Activated naive CD8-positive, alpha-beta T cell treated with anti-CD3 and anti-CD28 coated beads for 36 hours (primary cell): ENCODE measurements at places on chromosomes 3 and 15.
A peak's percentile ranks its signal among the peaks of the same experiment; 100 is the strongest.

- no peak for DNase-seq
Observed at GRCh38 chr3:123781571-123782275, 102.4 kb downstream of the MYLK start.

DNA sequence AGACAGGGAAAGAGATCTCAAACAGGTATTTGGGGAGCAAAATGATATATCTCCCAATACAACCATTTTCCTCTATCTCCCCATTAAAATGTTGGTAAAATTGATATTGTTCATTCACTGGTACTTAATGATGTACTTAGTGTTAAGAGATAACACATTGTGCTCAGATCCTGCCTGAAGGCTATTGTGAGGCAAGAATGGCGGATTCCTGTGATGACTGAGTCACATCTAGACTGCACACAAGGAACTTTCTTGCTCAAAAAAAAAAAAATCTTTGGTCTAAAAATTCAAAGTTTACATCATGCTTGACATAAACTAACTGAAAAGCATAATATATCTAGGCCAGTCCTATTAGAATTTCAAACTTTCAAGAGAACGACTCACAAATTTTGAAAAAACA lies 171.1 kb upstream of the TTC14 start:
- no peak for DNase-seq

DNA sequence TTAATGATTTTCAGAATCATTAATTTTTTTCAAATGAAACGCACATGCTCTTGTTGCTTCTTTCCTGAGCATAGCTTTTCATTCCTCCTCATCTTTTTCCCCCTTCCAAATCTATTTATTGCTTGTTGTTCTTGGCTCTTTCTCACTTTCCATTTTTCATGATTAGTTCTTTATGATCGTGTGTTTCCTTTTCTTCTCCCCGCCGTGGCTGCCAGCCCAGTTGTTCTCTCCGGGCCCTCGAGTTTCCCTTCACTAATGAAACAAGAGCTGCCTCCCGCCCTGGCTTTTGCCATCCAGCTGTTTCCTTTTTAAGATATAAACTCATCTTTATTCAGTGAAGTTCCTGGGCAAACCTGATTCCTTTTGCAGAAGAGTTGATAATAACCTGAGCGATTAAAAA lies 170.2 kb upstream of the NR2F2 start:
- DNase-seq, result no peak

DNA sequence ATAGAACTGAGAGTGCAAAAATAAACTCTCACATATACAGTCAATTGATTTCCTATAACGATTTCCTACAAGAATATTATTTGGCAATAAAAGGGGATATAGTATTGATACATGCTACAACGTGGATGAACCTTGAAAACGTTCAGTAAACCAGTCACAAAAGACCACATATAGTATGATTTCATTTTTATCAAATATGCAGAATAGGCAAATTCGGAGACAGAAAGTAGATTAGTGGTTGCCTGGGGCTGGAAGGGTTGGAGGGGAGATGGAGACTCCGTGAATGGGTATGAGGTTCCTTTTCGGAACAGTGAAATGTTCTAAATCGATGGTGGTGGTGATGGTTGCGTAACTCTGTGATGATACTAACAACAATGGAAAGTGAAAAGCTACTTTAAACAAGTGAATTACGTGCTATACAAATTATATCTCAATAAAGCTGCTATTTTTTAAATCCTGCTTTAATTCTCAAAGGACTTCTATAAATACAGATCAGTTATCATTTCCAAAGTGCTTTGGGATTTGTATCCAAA lies 6.0 kb downstream of the APOD start:
- DNase-seq, result no peak

- DNase-seq, result no peak
Observed at GRCh38 chr15:85500729-85501128, 120.3 kb downstream of the AKAP13 start.

- no peak for DNase-seq
Observed at GRCh38 chr3:184466413-184466960, 86.6 kb downstream of the CHRD start.

GRCh38 chr3:159843840-159844730 lies 144.6 kb upstream of the IL12A start:
- DNase-seq, result no peak

DNA sequence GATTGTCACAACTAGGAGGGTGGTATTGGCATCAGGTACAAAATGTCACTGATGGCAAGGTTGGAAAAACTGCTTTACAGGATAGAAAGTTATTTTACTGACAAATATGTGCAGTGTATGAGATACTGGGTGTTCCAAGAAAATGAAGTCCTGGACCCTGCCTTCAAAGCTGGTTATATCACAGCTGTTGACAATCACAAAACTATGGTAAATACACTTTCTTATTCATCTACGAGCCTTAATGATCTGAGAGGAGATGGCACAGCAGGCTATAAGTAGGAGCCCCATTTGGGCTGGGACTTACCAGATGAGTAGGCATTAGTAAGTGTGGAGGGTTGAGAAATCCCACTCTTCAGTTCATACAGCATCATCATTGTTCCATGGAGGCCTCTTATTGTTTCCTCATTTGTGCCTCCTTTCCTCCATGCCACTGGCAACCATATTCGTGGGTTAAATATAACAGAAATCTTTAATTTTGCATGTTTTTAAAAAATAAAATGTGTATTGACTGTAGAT lies 66.9 kb downstream of the CMTM8 start:
- DNase-seq, result no peak

GRCh38 chr3:53231532-53232511 lies 24.0 kb downstream of the TKT start:
- DNase-seq, result no peak

DNA sequence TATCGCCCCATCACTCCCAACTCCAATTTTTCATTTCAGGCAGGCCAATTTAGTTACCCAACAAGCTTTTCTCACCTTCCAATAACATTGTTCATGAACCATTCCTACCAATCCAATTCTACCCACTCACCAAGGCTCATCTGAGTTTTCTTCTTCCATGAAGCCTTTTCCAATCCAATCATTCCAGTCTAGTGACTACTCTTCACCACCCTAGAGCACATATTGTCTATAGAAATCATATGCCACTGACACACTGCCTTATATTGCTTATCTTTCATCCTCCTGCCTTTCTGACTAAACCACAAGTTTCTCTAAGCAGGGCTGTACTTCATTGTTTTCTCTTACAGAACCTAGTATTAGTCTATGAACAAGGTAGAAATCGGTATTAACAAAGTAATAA lies 11.4 kb downstream of the CCDC14 start:
- DNase-seq, result no peak

DNA sequence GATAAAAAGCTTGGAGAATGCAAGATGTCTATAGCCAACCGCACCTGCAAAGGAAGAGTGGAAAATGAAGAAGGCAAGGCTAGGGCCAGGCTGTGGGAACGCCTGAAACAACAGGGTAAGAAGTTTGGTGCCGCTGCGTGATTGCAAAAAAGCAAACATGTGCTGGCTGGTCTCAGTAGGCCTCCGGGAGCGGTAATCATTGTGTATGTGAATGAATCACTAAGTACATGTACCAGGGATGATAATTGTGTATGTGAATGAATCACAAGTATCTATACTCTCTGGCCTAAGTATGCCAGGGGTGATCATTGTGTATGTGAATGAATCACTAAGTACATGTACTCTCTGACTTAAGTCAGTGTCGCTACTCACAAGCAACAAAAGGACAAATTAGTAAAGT lies 40.3 kb upstream of the PARL start:
- DNase-seq, result no peak

GRCh38 chr15:80015156-80015555 lies 44.2 kb upstream of the BCL2A1 start:
- no peak for DNase-seq

DNA sequence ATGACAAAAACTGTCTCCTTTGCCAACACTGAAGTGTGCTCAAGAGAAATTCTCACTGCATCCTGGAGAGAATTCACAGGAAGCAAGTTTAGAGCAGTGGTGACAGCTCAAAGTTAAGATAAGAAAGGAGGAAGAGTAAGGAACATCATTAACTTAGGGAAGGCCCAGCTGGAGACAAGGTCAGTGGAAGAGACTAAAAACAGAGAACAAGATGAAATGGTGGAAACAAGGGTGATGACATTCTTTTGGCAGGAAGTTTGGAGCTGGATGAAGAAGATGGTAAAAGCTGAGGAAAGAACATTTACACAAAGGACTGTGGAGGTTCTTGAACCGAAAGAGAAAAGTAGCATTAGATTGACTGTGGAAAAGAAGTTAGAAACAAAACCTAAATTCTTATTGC lies 6.7 kb upstream of the SUCLG2 start:
- no peak for DNase-seq

DNA sequence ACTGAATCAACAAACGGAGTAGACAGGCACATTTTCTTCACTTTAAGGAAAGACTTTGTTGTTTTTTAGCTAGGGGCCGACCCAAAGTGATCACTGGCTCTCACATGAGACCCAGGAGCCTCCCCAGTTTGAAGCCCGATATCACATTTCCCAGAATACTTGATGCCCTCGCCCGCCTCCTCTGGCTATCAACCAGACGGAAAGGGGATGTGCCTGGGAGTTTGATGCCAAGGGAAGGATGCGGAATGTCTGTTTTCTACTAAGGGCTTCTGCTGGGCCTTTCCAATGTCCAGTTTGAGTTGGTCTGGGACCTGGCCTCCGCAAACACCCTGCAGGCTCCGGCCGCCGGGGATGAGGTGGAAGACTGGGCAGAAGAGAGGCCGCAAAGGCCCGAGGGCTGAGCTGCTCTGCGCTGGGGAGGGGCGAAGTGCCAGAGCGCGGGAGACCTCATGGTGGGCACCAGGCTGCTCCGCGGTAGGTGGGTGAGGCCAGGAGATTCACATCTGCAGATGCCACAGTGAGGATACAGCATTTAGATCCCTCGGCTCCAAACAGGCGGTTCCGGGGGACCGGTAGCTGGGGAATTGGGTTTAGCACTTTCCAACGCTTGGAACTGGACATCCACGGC lies 491 bp upstream of the ZNF774 start:
- DNase-seq, result no peak

DNA sequence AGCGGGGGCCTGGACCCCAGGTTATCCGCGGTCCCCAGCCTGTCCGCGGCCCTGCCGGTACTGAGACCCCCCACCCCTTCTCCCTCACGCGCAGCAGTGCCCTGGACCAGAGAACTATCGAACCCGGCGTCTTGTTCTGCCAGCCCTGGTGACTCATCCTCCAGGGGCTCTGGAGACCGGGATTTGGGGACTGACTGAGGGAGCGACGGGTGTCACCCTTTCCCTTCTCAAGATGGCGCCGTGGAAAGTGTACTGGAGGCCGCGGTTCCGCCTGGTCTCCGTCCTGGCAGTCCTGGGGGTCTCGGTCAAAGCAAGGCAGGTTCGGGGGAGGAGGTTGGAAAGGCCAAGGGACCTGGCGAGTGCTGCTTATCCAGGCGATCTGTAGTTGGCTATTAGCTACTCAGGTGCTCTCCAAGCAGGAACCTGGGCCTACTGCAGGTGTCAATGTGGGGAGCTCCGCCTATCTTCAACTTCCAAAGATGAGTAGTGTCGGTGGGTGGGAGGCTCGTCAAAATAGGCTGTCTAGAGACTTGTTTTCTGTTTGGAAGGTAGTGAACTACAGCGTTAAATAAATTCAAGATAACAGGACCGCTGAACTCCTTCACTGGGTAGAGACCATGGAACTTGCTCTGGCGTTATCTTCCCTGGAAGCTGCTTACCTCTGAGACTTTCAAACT lies 790 bp downstream of the RAB5A start:
- DNase-seq, result peak; percentile 48

DNA sequence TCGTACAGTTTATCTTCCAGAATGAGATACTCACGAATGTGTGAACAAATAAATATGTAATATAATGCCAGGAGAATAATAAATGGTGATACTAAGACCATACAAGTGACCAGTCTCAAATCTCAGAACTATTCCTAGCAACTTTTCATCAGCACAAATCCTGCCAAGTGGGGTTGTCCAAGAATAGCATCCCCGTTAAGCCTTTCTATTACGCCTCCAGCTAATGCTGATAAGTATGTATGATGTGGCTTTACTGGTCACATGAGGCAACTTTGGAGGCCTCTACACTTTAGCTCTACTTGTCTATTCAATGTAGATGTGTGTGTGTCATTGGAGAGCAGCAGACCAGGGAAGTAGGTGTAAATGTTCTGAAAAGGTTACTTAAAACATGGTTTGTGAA lies 129.5 kb downstream of the KCNMB2 start:
- no peak for DNase-seq

GRCh38 chr3:55069950-55070349 lies 142.1 kb upstream of the LRTM1 start:
- DNase-seq, result no peak

- no peak for DNase-seq
Observed at GRCh38 chr3:66322436-66322835, 101.6 kb downstream of the SLC25A26 start.

GRCh38 chr15:74845208-74845568 lies 2.2 kb upstream of the ULK3 start:
- DNase-seq, result peak; percentile 53

- no peak for DNase-seq
Observed at GRCh38 chr15:52124270-52124880, 11.8 kb upstream of the BCL2L10 start.

- DNase-seq, result no peak
Observed at GRCh38 chr15:68415501-68416157, 16.3 kb downstream of the ITGA11 start.

DNA sequence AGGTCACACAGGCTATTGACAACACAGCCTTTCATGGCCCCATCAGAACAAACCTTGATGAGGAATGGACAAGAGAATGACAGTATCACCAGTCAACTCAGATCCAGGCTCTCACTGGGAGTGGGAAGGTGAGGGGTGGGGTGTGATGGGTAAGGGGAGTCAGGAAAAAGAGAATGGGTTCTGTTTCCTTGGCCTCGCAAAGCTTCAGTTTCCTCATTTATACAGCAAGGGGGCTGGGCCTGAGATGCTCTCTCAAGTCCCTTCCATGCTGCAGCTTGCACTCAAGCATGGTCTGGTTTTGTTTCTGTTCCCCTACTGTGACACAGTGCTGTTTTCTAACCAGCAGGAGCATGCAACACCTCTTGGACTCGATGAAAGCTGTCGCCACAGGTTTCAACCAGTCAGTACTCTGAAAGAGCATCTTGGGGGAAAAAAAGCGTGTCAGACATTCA lies 65.7 kb upstream of the IL12A start:
- no peak for DNase-seq

GRCh38 chr3:57958642-57959422 lies 49.4 kb upstream of the FLNB start:
- DNase-seq, result no peak
